ENCODE measurements at places on chromosomes 11 and 22. TPM values are rescaled to one million over a fixed set of nuclear protein-coding genes. Genes with fewer than 3 reads are reported as not detected.

GRCh38 chr22:48871176-48871840 lies 956.4 kb downstream of the BRD1 start:
- DNase-seq: peak; percentile 57

DNA sequence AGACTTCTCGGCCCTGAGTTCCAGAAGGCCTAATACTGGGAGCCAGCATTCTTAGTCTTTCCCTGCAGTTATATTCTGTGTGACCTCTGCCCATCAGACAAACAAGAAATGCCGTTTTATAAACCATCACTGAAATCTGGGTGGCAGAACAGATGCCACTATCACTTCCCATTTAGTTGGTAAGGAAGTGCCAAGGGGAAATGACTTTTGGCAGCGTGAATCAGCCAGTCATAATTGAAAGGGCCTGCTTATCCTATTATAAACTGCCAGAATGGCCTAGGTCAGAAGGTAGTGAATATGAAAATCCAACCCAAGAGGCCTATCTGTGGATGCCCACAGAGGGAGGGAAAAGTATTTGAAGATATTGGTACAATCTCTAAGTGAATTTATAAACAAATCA lies 646.8 kb upstream of the CCDC90B start:
- DNase-seq: no peak

DNA sequence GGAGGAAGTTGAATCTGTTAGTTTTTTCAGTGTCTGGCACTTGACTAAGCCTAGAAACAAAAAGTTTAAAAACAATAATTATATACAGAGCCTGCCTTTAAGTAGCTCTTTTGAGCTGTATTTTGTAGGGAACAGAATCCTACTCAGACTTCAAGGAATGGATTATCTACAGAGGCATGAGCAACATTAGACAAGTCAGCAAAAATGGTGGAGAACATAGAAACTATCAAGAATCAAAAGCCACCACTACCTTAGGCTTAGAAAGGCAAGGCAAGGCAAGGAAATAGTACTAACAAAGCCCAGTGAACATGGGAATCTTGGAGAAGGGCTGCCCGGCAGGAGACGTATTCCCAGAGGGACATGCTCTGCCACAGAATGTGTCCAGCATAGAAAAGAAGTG lies 353.6 kb upstream of the FAT3 start:
- no peak for DNase-seq

- DNase-seq: no peak
These were observed 278.2 kb downstream of the DLG2 start for GRCh38 chr11:85348945-85349344.

DNA sequence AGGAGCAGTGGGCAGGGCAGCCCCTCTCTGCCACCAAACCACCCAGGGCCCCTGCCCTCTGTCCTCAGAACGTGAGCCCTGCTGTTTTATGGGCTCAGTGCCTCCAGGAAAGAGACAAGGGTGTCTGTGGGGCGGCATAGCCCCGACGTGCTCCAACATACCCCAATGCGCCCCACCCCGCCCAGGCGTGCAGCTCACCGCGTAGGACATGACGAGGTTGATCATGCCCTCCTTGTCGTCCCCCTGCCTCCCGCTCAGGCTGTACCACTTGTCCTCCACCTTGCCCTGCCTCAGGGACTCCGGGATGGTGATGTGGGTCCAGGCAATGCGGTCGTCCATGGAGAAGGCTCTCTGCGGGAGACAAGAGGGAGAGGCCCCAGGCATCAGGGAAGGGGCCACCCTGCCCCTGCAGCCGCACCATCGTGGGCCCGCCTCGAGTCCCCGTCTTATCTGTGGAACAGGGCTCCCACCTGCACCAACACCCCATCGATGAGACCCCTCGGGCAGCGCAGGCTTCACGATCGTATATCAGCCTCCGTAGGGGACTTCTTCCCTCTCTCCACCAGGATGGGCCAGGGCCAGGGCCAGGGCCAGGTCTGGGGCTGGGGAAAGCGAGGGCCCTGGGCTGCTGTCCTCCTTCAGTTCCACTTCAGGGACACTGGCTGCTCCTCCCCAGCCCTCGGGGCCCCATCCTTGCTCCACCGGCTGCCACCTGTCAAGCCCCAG lies 20.8 kb downstream of the TOLLIP start:
- DNase-seq: no peak

DNA sequence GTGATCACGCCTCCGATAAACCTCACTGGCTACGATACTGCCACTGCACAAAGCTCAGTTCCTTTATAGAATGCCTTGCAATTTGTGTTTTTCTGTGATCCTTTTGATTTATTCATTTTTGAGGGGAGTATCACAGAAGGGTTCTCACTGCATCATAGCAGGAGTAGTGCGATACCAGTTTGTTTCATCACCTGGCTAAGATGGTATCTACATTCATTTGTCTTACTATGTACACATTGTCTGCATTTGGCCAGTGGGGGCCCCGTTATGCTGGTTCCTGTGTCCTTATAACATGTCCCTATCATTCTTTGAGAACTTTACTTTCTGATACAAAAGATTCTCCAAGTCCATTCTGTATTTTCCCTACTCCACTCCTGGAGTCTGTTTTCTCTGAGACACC lies 44.6 kb downstream of the APLP2 start:
- no peak for DNase-seq

DNA sequence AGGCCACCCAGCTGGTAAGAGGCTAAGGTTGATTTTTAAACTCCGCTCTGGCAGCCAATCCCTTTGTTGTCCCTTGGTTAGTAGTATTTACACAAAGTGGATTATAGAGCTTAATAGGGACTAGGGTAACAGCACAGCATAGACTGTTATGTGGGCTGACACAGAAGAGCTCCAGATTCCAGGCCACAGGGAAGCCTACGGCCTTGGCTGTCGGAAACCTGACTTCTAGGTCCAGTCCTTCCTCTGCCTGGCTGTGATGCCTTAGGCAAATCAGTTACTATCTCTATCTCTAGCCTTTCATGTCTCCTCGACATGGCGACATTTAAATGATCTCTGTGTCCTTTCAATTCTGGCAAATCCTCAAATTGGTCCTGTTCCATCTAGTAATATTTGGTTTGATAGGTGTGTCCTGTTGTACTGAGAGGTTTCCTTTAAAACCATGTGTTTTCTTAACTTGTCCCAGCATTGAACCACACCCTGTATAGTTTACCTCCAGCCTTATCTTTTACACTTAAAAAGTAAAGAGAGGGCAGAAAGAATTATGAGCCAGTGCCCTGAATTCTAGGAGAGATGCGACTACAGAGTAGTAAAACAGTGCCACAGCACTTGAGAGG lies 4.2 kb downstream of the MMP1 start:
- DNase-seq: no peak

TPP1 gene
- 39.8 TPM for total RNA-seq

CYB5R2 gene
- total RNA-seq: 1.4 TPM

MGAT3 gene
- total RNA-seq: 1.1 TPM

IGLL5 gene
- total RNA-seq: not detected

CCDC15 gene
- 0.99 TPM for total RNA-seq

All from sigmoid colon (tissue), 7 donors.